SJCRH30 (cell line): ENCODE measurements at places on chromosomes 1 and 21. TPM values are rescaled to one million over a fixed set of nuclear protein-coding genes. Genes with fewer than 3 reads are reported as not detected.

GRCh38 chr1:94061513-94062443 is 59.2 kb downstream of the ABCA4 start:
- peak; percentile 69 for DNase-seq

- no peak for DNase-seq
Measured at GRCh38 chr1:210070531-210070930, 132.5 kb downstream of the SYT14 start.

DNA sequence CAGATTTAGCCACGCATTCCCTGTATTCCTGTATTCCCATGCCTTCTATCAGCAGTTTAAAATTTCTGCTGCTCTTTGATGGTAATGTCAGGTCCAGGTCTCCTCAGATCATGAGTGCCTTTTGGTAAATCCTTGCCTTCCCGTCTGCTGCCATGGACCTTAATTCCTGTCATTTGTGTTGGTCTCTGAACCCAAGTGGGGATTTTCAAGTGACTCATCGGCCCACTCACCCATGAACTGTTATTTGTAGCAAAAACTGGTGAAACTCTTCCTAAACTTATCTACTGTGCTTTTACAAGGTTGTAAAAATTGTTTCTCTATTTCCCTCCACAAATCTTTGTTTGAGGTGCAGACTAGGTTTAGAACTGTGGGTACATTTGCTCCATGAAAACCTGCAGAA is 47.4 kb downstream of the ACTN2 start:
- DNase-seq = no peak

PTPRF gene
- total RNA-seq = 32.6 and 34.1 TPM in 2 replicates

OR10J1 gene
- not detected in 2 replicates for total RNA-seq
